ENCODE measurements at places on chromosomes 2 and 18.

DNA sequence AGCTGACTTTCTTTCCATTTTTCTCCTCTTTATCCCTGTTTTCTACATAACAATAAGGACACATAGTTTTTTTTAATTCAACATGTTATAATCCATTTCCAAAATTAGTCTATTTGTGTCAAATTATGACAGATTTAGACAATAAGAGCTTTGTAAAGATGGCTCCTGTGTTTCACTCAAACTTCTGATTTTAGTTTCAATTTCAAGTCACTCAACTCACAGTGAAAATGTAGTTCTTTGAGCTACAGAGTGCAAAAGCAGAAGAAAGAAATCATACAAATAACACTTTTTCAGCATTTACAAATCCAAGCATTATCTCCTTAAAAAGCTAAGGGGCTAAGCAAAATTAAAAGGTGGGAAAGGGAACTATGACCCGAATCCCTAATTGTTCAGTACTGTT lies 340.7 kb upstream of the TRIB2 start:
- no peak for DNase-seq

DNA sequence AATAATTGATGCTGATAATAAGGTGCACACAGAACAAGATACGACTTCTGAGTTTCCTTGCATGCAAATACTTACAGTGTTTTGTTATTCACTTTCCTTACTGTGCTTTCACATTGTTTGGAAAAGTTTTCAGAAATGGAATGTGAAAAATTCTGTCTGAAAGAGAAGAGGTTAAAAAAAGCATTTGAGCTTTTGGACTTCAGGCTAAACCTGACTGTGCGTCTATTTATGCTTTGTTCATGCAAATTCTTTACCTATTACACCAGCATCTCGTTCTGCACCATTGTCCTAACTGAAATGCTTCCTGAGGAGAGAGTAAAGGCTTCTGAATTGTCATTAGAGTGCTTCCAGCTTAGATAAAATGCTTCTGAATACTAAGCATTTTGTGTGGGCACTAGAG lies 61.4 kb downstream of the LHCGR start:
- DNase-seq: no peak

- no peak for DNase-seq
Observed at GRCh38 chr2:71807581-71808451, 339.8 kb downstream of the CYP26B1 start.

DNA sequence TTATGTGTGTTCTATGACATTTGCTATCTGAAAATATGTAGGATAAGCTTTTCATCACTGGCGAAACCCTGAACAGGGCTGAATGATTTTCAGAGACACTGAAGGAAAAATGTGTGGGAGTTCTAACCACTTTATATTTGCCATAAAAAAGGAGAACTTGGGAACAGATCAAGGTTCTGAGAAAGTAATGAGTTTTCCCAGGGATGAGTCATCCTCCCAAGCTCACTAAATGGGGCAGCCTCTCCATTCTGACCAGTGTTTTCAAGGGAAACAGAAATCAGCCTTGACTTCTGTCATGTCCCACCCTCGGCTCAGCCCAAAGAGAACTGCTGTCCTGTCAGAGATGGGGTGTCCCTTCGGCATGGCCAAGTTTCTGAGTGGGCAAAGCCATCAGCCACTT lies 2109.8 kb upstream of the CELF4 start:
- no peak for DNase-seq

- no peak for DNase-seq
Observed at GRCh38 chr2:234979204-234980167, 27.7 kb downstream of the SH3BP4 start.

DNA sequence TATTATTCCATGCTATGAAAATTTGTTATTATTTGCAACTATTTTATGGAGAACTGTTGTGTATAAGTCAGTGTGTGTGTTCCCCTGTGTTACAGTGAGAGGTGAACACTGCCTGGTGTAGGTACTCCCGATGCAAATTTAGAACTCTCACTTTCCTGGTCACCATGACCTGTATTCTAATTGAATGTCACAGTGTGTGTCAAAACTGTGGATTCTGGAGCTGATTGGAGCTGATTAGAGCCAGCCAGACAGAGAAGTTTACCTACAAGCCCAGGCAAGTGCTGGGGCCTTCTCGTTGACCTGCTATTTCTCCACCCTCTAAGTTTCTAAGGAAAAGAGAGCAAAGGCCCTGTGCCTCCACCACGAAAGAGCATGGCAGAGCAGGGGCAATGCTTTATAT lies 216.0 kb downstream of the NYAP2 start:
- no peak for DNase-seq

DNA sequence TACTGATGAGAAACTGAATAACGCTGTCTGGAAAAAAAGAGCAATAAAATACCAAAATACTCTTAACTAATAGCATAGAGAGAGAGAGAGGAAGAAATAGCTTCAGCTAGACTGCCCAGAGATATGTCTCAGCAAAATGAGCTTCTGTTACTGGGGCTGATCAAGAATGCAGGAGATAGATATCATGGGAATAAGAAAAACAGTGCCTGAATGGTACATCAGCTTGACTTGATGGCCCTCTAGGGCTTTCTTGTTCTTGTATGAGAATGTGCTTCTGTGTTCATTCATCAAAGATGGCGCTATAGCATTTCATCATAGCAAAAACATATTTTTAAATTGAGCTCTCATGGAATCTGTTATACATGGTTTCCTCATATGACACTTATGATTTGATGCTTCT lies 151.2 kb downstream of the CALCRL start:
- no peak for DNase-seq

DNA sequence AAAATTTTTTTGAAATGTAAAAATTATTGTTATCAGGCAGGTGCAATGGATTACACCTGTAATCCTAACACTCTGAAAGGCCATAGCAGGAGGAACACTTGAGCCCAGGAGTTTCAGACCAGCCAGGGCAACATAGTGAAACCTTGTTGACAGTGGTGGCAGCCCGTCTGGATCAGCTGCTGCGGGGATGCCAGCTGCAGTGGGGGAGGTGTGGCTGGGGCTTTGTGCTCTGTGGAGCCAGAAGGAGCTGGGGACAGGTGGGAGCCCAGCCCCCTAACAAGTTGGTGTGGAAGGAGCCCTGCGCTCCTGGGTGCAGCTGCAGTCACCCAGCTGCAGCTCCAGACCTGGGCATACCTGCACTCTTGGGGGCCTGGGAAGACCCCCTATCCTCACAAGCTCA lies 182.4 kb upstream of the MC4R start:
- DNase-seq: no peak

GRCh38 chr2:20470211-20470610 lies 23.3 kb downstream of the RHOB start:
- DNase-seq: no peak

DNA sequence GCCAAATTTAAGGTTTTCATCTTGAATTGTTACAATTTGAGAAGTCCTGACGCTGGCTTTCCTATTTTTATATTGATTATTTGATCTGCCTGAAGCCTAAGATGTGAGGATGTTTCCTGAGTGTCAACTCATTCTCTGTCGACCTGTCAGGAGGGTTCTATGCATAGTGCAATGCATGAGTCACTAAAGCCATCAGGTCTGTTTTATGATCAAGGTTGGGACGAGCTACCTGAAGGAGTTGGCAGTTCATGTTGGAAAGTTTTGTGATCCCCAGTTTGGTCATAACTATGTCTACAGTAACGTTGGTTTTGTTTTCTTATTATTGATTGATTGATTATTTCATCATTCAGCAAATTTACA lies 71.2 kb downstream of the NABP1 start:
- DNase-seq: no peak

- DNase-seq: no peak
Observed at GRCh38 chr2:235694721-235695601, 201.1 kb downstream of the AGAP1 start.

DNA sequence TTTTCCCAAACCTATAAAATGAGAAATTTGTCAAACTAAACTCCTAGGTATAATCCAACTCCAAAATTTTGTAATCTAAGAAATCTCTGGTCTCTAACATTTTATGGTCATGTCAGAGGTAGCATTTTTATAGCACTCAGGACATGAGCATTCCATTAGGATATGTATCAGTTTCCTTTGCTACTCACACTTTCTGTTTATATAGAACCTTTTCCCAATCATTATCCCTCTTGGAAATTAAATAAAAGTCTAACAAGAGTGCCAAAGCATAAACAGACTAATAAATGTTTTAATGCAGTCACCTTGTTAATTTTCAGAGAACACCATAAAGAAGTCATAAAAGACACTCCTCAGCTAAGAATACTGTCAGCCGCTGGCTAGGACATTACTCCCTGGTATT lies 300.0 kb upstream of the CWC22 start:
- DNase-seq: no peak

GRCh38 chr2:158724803-158725381 lies 70.2 kb upstream of the DAPL1 start:
- DNase-seq: no peak

GRCh38 chr2:3622967-3623366 lies 28.1 kb downstream of the COLEC11 start:
- no peak for DNase-seq

DNA sequence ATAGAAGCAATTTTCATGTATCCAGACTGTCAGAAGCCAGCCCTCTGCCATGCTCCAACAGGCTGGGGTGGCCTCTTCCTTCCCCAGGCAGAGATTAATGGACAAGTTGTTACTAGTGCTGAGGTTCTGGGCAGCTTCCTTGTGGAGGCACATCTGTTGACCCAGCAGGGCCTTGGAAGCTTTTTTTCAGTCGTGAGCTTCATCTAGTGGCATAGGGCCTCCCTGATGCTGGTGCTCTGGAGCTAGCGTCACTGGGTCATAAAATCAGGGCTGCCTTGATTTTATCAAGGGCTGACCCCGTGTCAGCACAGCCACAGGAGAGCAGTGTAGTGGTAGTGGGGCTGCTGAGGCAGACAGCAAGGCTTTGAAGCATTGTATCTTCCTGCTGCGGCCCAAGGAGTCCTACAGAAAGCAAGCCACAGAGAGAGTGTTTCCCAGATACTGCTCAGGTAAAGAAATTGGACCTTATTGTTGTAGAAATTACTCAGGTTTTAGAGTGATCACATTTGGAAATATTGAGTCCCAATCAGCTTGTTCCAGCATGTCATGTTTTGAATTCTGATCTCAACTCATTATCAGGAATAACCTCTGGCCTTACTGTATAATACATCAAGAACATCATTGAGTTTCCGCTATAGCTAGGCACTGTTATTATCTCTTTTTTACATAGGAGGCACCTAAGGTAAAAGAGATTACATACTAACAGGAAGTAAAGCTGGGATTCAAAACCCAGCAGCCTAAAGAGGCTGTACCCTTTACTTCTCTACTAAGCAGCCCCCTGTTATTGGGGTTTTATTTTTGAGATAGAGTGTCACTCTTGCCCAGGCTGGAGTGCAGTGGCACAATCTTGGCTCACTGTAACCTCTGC lies 92.3 kb upstream of the ALPP start:
- DNase-seq: no peak

DNA sequence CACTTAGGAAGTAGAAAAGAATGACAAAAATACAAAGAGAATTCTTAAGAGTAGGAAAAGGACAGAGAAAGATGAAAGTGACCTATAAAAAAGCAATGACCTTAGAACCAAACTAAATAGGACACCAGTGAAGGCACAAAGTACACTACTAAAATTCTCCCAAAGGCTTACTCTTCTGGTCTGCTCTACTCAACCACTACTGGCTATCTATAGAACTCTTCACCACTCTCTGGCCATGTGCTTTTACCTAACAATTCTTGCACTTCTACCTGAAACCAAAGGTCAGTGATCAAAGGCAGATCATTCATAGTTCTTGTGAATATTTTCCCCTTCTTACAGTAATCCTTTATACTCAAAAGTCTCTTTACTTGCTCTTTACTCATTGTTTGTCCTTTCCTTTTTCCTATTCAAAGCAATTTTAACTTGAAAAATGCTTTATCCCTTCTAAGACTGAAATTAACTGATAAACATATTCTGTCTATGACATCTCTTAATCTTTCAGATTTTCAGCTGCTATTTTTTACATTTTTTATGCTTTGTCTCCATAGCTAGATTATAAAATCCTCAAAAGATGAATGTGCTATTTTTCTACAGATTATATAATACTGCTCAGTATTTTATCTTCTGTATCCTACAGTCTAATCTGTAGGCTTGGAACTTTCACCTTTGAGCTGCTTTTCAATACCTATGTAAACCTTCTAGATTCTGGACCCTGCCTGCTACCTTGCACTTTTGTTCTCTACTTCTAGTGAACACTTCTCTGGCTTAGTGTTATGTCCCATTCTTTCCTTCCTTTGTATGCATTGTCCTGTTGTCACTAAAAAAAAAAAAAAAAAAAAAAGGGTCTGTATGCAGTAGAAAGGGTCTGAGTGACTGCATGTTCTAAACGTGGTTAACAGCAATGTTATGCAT lies 64.6 kb downstream of the NCKAP1 start:
- no peak for DNase-seq

DNA sequence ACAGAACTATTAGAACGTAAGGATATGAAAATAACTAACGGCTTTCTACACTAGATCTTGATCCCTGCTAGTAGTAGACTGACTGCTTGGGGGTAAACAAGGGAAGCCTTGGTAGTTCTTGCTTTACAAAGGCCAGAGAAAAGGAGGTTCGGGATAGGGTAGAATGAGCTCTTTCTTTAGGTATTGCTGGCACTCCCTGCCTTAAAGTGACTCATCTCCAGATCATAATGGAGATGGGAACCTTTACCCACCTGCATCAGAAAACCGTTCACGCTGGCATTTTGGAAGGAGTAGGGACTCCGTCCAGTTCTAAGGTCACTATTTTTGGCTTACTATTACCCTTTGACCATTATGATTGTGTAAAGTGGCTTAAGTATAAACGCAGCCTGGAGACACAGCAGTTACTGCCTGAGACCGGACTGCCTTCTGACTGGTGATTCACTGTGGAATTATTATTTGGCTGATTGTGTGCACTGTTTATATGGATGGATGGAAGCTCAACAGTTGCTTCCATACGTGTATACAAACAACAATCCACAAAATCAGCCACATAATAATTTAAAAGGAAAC lies 482.5 kb downstream of the STK39 start:
- DNase-seq: no peak

- DNase-seq: no peak
Observed at GRCh38 chr18:78123926-78124797, 855.5 kb upstream of the SALL3 start.

DNA sequence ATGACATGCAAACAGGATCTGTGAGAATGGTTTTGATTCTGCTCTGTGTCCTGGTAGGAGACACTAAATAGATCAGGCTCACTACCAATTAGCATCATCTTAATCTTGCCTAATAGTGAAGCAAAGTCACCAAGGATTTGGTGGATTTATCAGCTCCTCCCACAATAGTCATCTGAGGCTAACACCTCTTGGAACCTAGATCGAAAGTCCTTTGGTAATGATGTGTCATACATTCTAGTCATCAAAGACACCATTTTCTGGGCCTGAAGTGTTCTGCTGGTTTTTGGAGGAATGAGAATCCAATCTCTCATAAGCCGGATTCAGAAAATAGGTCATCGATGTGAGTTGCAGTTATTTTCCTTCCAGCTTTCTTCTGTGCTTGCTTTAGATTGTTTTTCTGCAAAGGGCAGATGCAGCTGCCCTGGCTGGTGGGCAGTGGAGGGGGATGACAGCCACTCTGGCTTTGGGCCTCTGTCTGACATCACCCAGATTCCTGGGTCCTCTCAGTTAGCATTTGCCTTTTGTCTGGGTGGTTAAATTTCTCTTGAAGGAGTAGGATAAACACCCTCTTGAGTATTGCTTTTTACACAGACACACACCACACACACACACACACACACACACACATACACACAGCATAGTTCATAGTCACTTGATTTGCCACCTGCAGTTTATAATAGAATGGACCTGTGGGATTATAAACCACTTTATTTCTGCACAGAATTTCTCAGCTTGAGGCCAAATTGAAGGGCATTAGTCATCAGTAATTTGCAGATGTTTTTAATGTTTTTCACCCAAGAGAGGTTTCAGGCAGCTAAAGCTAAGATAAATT lies at the start of gene MYO3B:
Gene MYO3B, plus strand, starts transcription at position 198 of the 832 bp plus-strand sequence. Its CDS starts 141 bp downstream, at position 339.
- DNase-seq: no peak

GRCh38 chr18:45161850-45162249 lies 453.4 kb upstream of the SLC14A2 start:
- DNase-seq: no peak

Measured in activated T-helper 1 cell treated with Interleukin-2 at 50 U/mL for 16 hours (primary cell).